NCI-H510A (cell line): ENCODE measurements at places on chromosomes 3 and 15.

GRCh38 chr3:31891876-31892455, 89.1 kb downstream of the OSBPL10 start:
- DNase-seq, result no peak

GRCh38 chr3:132004571-132004970, 30.2 kb downstream of the CPNE4 start:
- DNase-seq, result no peak

DNA sequence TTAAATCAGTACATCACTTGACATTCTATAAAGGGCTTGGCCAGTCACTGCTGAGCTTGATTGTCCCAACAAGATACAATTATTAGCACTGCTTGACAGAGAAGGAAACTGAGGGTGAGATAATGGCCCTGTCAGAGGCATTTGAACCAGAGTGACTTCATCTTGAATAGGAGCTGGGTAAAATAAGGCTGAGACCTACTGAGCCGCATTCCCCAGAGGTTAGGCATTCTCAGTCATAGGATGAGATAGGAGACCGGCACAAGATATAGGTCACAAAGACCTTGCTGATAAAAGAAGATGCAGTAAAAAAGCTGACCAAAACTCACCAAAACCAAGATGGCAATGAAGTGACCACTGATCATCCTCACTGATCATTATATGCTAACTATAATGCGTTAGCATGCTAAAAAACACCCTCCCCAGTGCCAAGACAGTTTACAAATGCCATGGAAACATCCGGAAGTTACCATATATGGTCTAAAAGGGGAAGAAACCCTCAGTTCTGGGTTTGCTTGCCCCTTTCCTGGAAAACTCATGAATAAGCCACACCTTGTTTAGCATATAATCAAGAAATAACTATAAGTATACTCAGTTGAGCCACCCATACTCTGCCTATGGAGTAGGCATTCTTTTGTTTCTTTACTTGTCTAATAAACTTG, 239.1 kb upstream of the SETMAR start:
- no peak for DNase-seq

DNA sequence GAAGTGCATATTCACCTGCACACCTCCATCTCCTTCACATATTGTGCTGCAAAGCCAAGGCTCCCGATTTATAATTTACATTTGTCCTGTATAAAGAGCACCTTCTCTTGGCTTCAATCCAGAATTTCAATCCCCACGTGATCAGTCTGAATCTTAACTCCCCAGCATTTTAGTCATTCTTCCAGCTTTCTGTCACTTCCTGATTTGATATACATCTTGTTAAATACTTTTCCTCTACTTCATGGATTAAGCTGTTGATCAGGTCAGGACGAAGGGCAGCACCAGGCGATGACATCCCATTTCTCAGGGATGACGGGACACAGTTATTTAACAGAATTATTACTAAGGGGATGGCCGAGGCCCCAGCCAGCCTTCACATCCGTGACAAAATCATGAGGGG, 212.5 kb downstream of the EPHB1 start:
- no peak for DNase-seq

- DNase-seq, result no peak
Measured at GRCh38 chr3:11808231-11808630, 38.5 kb downstream of the TAMM41 start.

DNA sequence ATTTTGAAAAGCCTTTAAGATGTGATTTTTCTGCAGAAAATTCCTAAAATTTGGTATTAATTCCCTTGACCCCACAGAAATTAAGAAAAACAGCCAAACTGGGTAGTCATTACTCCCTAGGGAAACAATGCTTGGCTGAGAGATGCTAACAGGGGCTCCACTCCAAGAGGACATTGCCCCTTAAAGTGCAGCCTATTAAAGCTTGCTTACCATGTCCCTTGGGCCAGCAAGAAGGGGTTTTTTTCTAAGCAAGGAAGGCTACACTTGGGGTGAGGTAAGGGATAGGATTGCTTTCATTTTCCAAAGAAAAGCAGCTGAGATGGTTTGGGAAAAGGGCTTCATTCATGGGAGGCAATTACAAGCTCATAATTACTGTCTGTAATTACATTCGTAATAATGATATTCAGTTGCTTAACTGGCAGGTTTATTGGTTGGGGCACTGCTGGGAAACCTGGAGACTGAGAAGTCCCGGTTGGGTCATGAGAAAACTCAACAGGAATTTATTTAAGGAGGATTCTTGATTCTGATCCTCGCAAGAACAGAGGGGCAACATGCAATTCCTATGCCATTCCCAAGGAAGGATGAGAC, 247.5 kb downstream of the NR1D2 start:
- DNase-seq, result no peak

DNA sequence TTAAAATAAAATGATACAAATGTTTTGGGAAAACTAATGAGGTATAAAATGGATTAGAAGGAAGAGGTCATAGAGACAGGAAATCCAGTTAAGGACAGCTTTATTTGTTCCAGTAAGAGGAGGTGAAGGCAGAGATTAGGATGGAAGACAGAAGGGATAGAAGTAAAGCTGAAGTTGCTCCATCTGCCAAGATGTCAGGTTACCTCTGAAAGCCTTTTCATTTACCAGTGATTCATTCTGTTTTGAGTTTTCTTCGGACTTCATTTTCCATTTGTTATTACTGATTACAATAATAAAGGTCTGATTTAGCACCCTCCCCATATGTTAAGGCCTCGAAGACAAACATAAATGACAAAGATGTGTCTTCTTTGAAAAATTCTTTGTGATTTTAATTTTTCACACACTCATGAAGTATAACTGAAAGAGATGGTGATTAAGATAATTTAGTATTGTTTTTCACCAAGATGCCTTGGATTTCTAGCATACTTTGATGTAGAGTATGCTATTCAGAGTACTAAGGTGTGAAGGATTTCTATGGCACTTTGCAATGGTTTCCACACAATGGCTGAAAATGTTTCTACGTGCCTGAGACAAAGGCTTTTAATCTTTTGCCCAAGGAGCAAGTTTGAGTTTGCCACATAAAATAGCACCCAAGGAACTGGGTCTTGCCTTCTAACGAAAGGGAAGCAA, 75.4 kb upstream of the PLAAT1 start:
- no peak for DNase-seq

GRCh38 chr3:71578054-71578751, 5.3 kb downstream of the FOXP1 start:
- no peak for DNase-seq

- DNase-seq, result no peak
Measured at GRCh38 chr15:45048794-45049631, 26.0 kb downstream of the SORD start.

- peak; percentile 35 for DNase-seq
Measured at GRCh38 chr15:64503197-64503596, 42.8 kb downstream of the ZNF609 start.

- no peak for DNase-seq
Measured at GRCh38 chr3:133412183-133413132, 12.6 kb downstream of the BFSP2 start.

GRCh38 chr3:122415104-122415744, 638 bp downstream of the WDR5B start:
- DNase-seq, result no peak

GRCh38 chr3:75049533-75049932, 435.1 kb upstream of the CNTN3 start:
- no peak for DNase-seq

DNA sequence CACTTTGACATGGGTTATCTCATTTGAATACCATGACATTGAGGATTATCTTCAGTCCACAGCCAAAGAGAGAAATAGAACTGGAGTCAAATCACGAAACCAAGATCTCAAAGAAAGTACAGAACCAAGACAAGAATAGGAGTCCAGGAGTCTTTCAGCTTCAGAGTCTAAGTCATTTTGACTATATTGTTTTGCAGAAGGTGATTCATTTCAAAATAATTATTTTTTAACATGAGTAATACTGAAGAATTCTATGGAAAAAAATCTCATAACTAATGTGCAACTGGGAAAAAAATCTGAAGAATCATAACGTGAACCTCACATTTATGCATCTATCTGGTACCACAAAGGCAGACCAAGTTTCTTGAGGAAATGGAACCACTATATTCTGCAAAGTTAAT, 60.3 kb downstream of the UBE3A start:
- DNase-seq, result no peak

- DNase-seq, result no peak
Measured at GRCh38 chr3:111047812-111048435, 23.7 kb upstream of the NECTIN3 start.

DNA sequence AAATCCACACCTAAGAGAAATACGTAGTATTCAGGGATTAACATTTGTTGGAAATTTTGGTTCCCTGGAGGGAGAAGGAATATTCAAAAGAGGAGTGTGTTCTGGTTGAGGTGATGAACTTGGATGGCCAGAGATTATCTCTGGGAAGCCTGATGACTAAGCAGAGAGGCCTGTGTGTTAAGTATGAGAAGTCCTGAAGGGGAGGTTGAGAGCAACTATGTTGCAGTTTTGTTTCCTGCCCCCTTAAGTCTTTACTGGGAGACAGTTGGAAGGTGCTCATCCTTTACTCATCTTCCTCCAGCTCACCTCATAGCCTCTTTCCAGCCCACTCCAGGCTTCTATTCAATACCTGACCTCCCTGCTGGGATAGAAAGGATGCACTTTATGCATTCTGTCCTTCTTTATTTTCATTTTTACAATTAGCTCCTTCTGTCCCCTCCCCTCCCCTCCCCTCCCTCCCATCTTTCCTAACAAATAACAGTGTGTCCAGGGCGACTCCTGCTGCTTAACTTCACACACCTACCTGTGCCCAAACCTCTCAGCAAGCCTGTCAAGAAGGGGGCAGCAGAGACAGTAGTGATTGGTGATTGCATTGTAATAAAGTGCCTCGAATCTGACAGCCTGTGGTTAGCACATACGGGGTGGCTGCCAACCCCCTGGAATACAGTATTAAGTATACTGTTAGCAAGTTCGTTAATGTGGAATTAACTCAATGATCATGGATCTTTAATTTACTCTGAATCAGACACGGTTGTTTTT, 11.9 kb downstream of the RAP2B start:
- DNase-seq, result no peak

DNA sequence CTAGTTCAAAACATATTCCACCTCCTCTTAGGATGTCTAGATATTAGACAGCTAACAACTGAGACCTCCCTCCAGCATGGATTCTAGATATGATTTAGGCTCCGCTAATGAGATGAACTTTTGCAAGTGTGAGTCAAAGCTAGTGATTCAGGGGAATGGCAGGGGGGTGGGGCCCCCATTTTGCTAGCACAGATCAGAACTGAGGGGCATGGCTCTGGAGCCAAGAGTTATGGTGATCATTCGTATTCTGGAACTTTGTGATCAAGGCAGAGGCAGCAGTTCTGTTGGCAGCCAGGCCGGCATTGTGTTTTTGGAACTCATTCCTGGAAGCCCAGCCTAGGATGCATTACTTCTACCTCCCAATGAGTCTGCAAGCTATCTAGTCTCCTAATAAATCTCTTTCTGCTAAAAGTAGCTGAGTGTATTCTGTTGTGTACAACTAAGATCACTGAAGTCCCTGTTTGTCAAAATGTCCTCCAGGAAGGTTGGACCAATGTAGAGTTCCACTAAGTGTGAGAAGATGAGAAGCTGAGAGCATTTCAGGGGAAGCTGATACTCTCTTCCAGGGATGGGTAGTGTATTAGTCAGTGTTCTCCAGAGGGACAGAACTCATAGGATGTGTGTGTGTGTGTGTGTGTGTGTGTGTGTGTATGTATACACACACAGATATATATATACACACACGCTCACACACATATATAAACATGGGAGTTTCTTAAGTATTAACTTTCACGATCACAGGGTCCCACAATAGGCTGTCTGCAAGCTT, 312.7 kb downstream of the TLE3 start:
- no peak for DNase-seq

DNA sequence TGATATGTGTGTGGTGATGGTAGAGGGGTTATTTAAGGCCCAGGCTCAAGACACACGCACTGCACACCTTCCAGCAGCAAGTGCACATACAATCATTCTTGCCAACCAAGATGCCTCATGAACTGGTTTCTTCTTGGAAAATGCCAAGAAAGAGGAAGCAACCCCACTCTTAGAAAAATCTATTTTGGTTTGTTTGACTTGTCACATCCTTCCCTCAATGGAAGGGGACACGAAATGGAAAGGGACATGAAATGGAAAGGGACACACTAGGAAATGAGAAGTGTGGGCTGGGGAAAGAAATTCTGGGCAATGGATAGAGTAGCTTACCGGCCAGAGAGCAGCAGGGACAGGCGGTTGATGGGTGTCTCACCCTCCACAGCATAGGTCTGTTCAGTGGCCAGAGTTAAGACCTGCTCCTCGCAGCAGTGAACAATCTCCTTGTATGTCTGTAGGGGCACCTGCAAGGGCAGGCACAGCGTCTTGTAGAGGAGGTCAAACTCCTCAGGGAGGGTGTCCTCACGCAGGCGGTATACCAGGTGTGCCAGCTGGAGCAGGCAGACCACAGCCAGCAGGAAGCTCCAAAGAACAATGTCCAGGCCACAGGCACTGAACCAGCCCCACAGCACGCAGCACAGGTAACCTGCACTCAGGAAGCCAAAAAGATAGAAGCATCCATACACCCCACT, 640 bp downstream of the POPDC2 start:
- no peak for DNase-seq

DNA sequence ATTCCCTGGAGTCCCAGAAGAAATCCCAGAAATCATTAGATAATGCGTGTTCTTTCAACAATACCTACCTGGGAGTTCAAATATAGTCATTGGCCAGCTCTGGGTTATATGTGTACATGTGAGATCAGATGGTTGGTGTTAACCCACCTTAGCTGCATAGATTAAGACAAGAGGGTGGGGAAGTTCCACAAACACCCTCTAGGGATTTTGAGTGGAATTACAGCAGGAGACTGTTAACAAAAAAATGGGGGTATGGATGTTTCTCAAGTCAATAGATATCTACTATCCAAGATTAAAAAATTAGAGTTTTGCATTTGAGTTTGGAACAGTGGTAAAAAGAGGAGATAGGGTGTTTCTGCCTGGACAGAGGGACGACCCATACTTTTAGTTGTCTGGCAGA, 282.5 kb upstream of the CNTN3 start:
- DNase-seq, result no peak

GRCh38 chr3:49530701-49531100, 23.6 kb upstream of the BSN start:
- no peak for DNase-seq

- no peak for DNase-seq
Measured at GRCh38 chr15:52503788-52504496, 24.7 kb downstream of the MYO5A start.

DNA sequence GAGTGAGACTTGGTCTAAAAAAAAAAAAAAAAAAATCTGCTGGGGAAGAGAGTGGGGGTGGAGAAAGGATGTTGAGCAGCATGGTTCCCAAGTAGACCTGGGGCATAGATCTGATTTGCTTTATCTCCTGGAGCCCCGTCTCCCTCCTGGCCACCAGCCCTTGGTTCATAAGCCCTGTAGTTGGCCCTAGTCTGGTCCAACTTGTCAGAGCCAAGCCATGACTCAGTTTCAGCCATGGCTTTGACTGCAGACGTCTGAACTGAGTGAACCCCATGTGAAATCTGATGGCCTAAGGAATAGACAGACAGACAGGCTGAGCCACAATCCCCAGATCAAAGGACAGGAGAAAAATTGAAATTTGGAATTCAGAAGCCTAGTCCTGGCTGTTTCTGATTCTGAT, 2.0 kb upstream of the CILP start:
- DNase-seq, result no peak
